ENCODE measurements at places on chromosomes 11 and 22.

DNA sequence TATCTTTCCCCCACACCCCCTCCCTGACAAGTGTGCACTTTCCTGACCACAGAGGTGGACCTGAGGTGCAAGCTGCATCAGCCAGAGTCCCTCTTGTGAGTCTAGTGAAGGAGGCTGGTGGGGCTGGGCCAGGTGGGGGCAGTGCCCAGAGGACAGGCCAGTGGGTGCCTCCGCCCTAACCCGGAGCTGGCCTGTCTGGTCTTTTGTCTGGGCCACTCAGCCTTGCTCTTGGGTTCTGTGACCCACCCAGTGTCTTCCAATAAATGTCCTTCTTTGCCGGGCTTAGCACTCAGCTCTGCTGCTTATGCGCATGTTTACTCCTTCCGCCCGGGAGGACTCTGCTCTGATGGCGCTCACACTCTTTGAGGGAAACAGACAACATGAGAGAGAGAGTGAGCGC is 526.2 kb downstream of the TBC1D22A start:
- no peak for DNase-seq

- peak; percentile 82 for DNase-seq
Measured at GRCh38 chr11:78022397-78023396, at the start of gene KCTD14. TSS of gene KCTD14 (minus strand) at chr11:78023276. CDS start at chr11:78023249, 27 bp downstream.

DNA sequence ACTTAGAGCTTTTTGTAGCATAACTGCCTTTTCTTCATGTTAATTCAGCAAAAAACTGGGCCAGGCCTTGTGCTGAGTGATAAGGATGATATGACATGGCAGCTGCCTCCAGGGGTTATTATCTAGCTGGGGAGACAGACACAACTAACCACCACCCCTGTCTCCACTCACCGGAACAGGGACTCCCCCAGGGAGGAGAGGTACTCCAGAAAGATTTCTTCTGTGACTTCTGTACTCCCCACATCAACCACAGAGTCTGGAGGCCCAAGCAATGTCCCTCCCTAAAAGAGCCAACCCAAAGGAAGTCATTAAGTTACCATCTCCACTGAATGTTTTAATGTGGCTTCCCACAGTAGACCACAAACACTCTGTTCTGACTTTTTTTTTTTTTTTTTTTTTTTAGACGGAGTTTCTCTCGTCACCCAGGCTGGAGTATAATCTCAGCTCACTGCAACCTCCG is 14.3 kb upstream of the PMM1 start:
- DNase-seq = no peak

DNA sequence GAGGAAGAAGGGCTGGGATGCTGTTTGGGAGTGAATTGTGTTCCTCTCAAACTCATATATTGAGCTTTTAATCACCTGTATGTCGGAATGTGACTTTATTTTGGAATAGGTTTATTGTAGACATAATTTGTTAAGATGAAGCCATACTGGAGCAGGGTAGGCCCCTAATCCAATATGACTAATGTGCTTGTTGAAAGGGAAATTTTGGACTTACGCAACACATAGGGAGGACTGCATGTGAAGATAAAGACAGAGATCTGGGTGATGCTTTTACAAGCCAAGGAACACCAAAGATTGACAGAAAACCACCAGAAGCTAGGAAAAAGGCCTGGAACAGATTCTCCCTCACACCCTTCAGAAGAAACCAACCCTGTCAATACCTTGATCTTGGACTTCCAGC is 43.2 kb upstream of the OVCH2 start:
- DNase-seq = no peak

DNA sequence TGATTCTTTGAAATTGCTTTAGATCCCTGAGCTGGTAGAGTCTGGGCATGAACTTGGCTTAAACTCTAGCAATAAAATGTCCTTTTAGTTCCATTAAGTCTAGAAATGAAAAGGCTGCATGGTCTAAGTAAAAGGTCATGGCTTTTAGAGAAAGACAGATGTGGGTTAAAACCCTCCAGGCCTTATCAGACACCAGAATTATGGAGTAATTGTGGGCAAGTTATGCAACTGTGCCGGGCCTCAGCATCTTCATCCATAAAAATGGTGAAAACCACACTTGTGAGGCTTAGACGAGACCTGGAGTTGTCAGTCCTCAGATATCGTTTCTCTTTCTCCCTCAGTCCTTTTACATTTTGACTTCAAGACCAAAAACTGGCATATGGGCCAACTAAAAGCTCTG is 597.9 kb upstream of the KIRREL3 start:
- DNase-seq = no peak

- no peak for DNase-seq
Measured at GRCh38 chr11:109785198-109785597, 308.0 kb upstream of the ZC3H12C start.

DNA sequence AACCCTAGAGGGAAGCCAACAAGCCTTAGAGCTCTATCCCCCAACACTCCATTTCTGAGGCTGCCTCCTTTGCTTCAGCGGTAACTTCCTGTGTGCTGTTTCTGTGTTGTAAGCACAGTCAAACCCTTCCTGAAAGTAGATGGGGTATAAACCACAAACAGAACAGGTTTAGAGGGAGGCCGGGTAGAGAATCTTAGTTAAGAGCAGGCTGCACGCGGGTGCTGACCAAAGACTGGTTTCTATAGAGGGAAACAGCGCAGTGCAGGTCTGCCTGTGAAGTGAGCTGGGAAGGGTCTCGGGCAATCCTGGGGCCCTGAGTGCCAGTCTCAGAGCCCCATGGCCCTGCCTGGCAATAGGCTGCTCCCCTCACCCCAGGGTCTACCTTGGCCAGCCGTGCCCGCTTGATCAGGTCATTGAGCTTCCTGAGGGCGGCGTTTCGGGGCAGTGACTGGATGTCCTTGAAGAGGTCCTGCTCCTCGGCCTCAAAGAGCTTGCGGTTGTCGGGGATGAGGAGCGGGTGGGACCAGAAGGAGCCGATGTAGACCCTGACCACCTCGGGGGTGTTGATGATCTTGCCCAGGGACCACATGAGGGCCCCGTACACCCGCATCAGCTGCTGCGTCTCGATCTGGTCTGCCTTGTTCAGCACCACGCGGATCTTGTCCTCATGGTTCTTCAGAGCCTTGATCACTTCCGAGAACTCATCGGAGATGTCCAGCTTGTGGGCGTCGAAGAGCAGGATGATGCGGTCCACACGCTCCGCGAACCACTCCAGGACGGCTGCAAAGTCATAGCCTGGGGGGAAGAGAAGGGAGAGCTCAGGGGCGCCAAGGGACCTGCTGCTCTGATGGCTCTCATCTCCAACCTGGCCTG is 15.3 kb upstream of the CDC42BPG start:
- no peak for DNase-seq

GRCh38 chr11:134072844-134073243 is 4.0 kb downstream of the JAM3 start:
- no peak for DNase-seq

GRCh38 chr11:45314900-45315299 is 28.8 kb upstream of the SYT13 start:
- no peak for DNase-seq

DNA sequence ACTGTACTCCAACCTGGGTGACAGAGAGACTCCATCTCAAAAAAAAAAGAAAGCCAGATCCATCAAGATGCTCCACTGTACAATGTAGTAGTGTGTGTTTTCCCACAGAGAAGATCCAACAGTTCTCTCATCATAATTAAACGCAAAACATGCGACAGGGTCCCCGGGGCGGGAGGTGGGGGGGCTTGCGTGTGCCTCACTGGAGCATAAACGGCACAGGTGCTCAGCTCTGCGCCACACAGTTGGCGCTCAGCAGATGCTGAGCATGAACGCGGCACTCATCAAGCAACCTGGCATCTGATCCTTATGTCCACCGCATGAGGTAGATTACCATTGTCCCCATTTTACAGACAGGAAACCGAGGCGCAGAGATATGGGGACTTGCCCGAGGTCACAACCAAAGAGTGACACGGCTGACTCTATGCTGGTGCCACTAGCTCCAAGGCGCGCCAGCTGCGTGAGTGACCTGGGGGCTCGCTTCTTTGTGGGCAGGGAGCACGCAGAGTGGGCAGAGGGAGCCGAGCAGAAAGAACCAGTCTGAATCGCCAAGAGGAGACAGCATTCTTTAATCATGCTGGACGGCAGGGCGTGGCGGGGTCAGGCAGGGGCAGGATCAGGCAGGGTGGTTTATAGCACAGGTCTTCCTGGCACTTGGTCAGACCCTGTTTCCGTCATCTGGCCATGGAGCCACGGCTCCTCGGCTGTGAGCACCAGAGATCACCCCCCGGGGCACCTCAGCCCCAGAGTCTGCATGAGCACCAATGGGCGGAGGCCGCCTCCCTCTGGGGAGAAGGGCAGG is 8.2 kb downstream of the C1QTNF6 start:
- DNase-seq = no peak

GRCh38 chr11:95231881-95232605 is 1.0 kb upstream of the SESN3 start:
- peak; percentile 91 for DNase-seq

DNA sequence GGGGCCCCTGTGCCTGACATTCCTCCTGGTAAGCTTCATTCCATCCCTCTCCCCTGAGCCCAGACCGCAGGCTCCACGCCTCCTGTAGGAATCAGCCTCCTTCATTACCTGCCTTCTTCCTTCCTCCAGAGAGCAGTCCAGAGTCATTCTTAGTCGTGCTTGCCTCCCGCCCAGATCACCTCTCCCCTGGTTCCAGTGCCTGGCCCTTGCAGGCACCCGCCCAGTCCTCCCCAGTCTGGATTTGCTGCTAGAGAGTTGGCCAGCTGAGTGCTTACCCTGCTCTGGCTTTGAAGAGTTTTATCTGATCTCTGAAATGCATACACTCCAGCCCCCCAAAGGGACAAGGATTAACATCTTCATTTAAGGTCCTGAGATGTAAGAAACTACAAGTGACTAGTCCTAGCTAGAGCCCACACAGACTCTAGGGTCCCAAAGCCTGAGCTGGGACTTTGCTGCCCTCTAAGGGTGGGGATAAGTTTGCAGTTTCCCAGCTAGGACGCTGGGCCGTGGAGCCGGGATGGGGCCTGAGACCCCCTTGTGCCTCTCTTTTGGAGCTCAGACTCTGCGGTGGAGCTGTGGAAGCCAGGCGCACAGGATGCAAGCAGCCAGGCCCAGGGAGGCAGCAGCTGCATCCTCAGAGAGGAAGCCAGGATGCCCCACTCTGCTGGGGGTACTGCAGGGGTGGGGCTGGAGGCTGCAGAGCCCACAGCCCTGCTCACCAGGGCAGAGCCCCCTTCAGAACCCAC is 1.6 kb downstream of the NR1H3 start:
- no peak for DNase-seq

- DNase-seq = no peak
Measured at GRCh38 chr22:49678137-49678841, 149.4 kb downstream of the BRD1 start.

DNA sequence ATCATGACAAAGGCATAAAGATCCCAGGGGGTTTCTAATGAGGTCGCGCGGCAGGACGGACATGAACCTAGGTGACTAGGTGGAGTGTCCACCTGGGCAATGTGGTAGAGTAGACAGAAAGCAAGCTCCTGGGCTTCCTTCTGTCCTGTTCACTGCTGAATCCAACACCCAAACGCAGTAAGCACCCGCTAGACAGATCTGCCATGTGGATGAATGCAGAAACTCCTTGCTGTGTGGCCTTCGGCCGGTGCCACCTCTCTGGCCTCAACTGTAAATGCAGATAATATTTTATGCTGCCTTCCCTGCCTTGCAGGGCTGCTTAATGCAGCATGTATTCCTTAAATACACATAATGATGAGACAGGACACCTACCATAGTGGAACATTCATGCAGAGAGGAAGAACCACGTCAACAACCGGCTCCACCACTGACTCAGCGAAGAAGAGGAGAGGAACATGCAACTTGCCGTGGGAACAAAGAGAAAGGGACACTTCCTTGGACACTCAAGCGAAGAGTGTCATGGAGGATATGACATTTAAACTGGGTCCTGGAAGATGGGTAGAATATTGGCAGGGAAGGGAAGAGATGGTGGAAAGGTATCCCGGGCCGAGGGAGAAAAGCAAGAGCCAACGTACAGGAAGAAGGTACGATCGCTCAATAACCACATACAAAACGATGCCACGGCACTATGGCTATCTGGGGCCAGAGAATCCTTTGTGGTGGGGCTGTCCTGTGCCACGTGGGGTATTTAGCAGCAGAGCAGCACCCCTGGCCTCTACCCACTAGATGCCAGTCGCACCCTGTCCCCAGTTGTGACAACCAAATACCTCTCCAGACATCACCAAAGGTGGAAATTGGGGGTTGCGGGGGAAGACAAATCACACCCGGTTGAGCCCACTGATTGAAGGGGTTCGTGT is 30.8 kb downstream of the MYH9 start:
- DNase-seq = no peak

- DNase-seq = no peak
Measured at GRCh38 chr11:120184946-120185705, 25.7 kb upstream of the OAF start.
